ENCODE measurements at places on chromosomes 2 and 18.
A peak's percentile ranks its signal among the peaks of the same experiment; 100 is the strongest.

DNA sequence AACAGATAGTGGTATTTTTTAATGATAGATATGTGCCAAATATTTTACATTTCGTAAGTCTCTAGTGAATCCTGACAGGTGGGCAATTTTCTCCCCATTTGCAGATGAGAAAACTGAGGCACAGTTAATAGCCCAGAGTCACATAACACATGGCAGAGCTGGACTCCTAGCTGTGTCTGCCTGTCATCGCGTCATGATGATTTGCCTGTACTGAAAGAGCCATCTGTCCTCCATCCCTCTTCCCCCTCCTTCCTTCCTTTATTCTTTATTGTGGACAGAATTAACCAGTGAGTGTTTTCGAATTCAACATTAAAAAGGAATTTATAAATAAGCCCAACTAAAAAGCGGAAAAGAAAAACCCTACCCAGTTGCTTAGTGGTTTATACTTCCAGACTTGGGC lies 3.2 kb downstream of the DNAJB2 start:
- no peak for DNase-seq

- no peak for DNase-seq
These were observed 95.7 kb downstream of the VAPA start for GRCh38 chr18:10009321-10010144.

GRCh38 chr18:63887424-63887823 lies at the start of gene SERPINB2:
TSS of gene SERPINB2 (plus strand) at chr18:63887705. CDS start at chr18:63891445, 3,740 bp downstream.
- no peak for DNase-seq

GRCh38 chr2:42446503-42447271 lies 47.1 kb downstream of the KCNG3 start:
- DNase-seq, result no peak

- DNase-seq, result no peak
These were observed 61.6 kb downstream of the SCN9A start for GRCh38 chr2:166314022-166314759.

DNA sequence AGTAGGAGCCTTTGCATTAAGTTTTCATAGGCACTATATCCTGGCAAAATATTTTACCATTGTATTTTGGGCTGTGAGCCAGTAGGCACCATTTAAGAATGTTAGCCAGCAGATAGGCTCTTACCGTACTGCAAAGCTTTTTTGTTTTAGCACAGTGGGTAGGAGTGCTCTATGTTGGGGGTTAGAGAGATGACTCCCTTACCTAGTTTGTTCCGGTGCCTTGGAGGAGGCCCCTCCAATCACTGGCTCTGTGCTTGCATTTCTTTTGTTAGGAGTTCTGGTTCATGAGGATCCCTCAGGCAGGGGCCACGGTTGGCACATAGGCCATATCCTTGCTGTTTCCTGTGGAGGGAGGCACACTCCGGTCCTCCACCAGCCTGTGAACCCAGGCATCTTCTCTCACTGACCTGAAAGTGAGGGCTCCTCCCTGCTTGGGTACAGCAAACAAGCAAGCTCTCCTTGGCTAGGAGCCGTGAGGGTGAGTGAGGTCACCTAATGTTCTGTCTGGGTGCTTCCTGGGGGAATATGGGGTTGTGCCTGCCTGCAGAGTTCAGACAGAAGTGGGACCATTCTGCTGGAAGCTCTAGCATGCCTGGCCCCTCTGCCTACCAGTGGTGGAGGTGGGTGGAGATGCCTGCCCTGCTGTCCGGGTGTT lies 29.8 kb downstream of the LTBP1 start:
- no peak for DNase-seq

DNA sequence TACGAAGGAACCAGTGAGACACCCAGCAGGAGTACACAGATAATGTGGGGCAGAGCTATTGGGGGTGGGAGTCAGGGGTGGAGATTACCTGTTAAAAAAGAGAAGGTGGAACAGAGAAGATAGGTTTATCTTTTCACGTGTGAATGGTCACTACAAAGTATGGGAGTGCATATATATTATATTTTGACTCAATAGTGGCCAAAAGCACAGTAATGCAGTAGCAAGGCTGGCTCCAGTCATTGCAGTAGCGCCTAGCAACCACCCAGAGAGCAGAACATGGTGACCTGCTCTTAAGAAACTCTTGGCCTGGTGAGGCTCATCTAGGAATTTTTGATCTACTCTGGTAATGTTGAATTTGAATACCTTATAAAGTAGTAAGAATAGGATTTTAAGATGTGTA lies 1.0 kb downstream of the IMPACT start:
- DNase-seq, result no peak

GRCh38 chr2:90207454-90208058 lies 1516.1 kb downstream of the RPIA start:
- peak; percentile 47 for DNase-seq

DNA sequence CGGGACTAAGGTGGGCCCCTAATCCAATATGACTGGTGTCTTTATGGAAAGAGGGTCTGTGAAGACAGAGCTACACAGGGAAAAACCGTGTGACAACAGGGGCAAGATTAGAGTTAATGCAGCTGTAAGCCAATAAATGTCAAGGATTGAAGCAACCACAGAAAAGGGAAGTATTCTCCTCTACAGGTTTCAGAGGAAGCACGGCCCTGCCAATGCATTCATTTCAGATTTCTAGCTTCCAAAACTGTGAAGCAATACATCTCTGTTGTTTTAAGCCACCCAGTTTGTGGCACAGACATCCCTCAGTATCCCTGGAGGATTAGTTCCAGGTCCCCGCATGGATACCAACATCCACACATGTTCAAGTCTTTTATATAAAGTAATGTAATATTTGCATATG lies 48.8 kb downstream of the SPP2 start:
- no peak for DNase-seq

- DNase-seq, result peak; percentile 61
These were observed 201.9 kb upstream of the RBMS1 start for GRCh38 chr2:160695402-160696086.

DNA sequence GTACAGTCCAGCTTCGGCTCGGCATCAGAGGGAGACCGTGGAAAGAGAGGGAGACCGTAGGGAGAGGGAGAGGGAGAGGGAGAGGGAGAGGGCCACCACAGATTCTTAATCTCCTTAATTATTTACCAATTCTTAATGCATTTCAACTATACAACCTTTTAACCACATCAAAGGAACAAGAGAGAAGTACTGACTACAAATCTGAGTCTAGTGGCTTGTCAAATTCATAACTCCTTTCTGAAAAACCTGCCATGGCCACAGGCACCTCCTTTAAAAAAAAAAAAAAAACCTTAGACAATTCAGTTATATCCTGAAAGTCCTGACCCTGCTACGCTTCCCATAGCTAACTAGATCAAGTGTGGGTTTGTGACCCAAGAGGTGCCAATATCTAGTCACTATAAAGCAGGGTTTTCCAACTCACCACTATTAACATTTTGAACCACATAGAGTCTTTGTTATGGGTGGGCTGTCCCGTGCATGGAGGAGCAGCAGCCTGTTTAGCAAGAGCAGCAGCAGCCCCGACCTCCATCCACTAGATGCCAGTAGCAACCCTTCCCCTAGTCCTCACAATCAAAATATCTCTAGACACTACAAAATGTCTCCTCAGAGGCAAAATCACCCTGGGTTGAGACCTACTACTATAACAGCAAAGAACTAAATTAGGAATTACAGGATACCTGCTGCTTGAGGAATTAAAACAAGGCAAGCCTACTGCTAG lies 6.8 kb downstream of the ESCO1 start:
- DNase-seq, result no peak

DNA sequence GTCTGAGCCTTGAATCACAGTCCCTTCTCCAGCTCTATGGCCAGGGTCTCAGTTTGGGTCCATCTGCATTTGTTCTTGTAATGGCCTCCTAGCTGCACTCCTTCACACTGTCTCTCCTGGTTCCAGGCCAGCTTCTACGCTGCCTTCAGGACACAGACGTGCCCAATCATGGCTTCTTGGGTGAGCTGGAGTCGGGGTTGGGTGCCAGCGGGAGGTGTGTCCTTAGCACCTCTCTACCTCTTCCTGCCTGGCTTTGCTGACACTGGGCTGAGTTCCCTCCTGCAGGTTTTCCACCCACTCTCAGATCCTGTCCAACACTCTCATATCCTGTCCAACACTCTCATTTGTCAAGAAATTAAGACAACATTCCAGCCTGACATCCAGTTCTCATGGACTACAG lies 9.6 kb downstream of the TRPM8 start:
- DNase-seq, result no peak

- DNase-seq, result no peak
These were observed 30.1 kb downstream of the RBKS start for GRCh38 chr2:27860111-27860510.

DNA sequence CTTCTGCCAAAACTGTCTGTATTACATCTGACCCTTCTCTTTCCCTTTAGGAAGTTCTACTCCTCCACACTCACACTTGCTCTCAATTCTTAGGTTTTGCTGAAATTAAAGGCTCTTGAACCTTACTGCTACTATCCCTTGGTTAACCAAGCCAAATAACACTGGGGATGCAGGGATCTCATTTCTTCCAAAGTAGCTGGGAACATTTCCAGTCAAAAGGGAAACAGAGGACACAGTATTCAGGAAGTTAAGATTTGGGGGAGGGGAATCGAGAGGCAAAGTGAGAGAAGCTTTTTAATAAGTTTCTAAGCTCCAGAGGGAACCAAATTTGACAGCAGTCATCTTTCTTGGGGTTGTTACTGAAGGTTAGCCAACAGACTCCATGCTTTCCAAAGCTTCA lies 6.2 kb downstream of the SEPTIN2 start:
- no peak for DNase-seq

DNA sequence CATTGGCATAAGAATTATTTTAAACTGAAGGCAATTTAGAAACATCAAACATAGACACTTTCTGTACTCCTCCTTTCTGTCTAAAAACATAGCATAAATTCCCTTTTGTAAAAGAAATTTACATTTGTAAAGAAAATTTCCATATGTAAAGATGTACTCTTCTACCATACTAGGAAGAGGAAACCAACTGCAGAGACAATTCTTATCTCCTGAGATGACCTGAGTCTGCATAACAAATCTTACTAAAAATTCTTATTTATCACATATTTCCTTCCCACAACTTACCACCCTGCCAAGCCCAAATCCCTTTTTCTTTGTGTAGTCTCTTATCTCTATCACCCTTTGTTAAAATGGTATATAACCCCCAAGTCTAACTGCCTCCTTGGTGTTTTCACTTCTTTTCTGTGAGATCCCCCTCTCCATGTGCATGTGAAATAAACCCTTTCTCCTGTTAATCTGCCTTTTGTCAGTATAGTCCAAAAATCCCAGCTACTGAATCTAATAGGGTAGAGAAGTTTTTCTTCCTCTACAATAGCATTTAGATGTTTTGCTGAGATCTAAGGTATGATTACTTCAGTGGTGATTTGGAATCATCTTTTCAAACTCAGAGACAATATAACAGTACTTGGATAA lies 81.0 kb downstream of the CHN1 start:
- DNase-seq, result no peak

DNA sequence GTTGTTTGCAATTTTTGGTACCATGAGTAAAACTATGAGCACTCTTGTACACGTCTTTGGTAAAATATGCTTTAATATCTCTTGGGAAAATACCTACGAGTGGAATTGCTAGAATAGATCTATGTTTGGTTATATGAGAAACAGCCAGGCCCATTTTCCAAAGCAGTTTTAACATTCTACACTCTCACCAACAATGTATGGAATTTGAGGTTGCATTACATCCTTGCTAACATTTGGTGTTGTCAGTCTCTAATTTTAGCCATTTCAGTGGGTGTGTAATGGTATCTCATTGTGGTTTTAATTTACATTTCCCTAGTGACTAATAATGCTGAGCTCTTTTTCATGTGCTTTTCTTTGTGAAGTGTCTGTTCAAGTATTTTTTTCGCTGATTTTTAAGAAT lies 118.9 kb upstream of the TCF4 start:
- DNase-seq, result no peak

DNA sequence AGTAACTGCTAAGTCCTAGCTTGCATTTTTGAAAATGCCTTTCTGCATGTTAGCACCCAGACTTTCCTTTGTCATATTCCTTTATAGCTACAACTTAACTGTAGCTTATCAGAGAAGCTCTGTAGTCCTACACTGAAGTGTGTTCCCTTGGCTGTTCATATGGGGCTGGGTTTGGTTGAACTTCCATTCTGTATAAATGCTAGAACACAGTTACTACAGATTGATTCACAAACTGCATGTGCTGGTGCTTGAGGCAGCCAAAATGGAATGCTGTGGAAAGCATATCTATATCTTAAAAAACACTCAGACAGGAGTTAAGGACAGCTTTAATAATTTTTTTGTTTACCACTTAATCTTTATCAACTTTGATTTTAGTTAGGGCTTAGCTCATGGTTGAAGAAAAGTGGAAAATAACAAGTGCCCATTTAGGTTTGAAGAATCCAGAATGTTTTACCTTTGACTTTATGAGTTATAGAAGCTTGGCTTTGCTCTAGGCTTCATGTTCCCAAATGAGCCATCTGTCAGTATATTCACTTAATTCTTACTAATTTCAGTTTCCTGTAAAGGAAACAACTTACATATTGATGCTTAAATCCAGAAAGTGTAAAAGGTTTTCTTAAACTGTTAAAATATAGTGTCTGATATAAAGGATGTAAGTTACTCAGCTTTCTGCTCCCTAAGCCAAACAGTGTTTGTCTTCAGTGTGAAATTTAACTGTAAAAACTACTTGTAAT lies 148.9 kb downstream of the AGPS start:
- DNase-seq, result no peak

DNA sequence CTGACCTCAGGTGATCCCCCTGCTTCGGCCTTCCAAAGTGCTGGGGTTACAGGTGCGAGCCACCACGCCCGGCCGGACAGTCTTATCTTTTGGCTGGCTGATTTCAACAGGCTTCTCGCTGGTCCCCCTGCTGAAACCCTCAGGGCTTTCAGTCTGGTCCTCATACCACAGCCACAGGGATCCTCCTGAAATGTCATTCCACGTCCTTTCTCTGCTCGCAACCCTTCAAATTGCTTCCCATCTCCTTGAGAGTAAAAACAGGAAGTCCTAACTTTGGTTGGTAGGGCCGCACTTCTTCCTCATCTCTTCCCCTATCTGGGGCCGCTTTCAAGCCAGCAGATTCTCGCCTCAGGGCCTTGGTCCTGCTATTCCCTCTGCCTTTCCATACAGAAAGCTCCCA lies 1.4 kb upstream of the CAB39 start:
- no peak for DNase-seq

- DNase-seq, result no peak
These were observed 93.1 kb downstream of the TCF4 start for GRCh38 chr18:55494899-55495298.

- no peak for DNase-seq
These were observed 10.0 kb downstream of the MRPL33 start for GRCh38 chr2:27781496-27781895.
